ENCODE measurements at places on chromosomes 16 and 17.
A peak's percentile ranks its signal among the peaks of the same experiment; 100 is the strongest.

DNA sequence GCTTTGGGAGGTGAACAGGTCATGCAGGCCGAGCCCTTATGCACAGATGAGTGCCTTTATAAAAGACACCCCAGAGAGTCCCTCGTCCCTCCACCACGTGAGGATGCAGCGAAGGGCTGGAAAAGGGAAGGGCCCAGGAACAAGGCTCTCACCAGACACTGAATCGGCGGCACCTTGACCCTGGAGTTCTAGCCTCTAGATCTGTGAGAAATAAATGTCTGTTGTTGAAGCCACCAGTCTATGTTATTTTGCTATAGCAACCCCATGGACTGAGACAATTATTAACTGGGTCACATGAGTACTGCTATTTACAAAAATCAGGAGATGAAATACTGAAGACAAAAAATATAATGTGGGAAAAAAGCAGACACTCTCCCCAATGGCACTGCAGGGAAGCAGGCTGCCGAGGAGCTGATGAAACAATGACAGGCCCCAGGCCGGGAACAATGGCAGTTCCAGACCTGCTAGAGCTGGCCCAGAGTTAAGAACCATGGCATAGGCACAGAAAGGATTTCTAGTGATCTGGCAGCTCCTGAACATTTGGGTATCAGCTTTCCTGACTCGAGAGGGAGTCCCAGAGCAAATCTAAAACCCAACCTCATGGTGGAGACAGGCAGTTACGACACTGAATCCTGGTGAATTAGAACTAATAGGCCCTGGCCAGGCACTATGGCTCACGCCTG, 17.8 kb upstream of the GGA2 start:
- DNase-seq, result no peak

- no peak for DNase-seq
These were observed 486.0 kb downstream of the KCNJ2 start for GRCh38 chr17:70655176-70655958.

DNA sequence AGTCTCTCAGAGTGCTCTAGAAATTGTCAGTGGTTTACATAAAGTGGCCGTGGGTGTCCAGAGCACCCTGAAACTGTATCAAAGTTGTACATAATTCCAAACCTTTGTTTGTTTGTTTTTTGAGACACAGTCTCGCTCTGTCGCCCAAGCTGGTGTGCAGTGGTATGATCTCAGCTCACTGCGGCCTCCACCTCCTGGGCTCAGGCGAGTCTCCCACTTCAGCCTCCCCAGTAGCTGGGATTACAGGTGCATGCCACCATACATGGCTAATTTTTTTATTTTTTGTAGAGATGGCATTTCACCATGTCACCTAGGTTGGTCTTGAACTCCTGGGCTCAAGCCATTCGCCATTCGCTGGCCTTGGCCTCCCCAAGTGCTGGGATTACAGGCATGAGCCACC, 24.3 kb upstream of the ADGRG1 start:
- no peak for DNase-seq

GRCh38 chr17:56543280-56543679, 50.2 kb upstream of the NOG start:
- no peak for DNase-seq

DNA sequence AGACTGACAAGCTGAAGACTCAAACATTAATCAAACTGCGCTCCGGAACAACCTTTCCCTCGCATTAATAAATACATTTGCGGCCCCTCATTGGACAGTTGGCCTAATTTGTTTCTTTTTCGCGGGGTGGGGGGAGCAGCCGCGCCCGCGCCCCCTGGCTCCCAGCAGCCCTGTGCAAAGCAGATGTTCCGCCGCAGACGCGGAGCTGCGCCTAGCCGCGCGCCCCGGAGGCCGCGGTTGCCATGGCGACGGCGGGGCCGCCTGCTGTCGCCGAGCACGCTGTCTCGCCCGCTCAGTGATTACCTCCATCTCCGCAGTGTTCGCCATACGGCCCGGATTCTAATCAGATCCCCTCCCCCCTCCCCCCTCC, 25.5 kb downstream of the COPZ2 start:
- DNase-seq, result peak; percentile 28

DNA sequence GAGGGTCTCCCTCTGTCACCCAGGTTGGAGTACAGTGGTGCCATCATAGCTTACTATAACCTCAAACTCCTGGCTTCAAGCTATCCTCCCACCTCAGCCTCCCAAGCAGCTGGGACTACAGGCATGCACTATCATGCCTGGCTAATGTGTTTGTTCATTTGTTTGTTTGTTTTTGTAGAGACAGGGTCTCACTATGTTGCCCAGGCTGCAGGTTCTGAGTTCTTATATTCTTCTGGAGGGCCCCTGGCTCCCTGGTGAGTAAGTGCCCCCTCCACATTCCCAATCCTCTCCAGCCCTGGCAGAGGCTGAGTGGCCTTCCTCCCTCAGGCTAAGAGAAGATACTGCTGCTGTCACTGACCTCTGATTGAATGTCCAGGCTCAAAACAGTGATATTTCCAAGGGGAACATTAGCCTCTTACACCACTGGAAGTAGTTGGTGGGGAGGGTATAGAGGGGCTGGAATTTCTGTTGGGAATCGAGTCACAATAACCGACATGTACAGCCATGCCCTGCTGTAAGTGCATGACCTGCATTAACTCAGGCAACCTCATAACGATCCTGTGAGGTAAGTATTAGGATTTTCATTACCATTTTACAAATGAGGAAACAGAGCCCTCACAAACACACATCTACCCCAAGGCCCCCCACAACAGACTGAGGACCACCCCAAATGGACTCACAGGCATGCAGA, 2.7 kb upstream of the ETV4 start:
- no peak for DNase-seq

DNA sequence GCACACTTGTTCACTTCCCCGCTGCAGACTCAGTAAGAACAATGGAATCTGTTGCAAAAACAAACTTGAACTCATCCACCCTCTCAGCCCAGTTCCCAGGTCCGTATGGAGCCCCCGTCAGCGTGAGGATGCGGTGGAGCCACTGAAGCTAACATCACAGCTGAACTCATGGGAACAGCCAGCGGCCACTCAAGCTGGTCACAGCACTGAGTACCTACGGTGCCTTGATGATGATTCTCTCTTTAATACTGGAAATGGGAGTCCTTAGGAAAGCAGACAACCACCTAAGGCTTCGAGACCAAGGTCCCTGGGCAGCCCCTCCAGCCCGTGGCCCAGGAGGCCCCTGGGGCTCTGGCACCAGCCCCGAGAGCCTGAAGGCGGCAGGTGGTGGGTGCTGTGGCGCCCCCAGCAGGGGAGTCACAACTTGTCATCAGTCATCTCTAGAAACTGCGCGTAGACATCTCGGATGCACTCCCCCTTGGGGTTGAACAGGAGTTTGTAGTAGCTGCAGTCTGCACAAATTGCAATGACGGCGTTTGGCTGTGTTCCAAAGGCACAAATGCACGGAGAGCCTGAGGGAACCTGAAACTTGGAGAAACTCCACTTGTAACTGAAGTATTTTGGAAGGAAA, 31.0 kb upstream of the RHOT1 start:
- DNase-seq, result no peak

- DNase-seq, result no peak
These were observed 2.9 kb upstream of the MYO1C start for GRCh38 chr17:1495265-1495989.

DNA sequence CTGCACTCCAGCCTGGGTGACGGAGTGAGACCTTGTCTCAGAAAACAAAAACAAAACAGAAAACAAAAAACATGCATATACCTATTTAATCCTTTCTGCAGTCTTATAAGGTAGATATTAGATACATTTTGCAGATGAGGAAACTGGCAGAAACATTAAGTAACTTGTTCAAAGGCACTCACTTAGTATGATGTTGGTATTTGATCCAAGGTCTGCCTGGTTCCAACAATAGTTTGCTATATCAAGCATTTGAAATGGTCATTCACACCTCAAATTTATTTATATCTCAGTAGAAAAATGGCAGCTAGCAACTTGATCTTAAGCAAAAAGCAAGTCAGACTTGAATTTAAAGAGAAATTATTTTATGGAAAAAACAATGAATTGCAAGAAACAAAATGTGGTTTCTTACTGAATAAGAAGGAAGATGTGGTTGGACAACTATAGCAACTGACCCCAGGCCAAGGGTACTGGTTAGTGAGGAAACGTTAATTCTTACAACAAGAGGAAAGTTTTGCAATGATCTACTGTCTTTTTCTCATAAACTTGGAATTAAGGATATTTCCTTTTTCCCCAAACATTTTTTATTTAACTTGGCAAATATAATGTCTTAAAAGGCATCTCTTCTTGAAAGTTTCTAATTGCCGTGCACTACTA, 19.7 kb downstream of the DHRS7B start:
- no peak for DNase-seq

GRCh38 chr16:84851192-84852127, 31.7 kb downstream of the CRISPLD2 start:
- DNase-seq, result no peak

- no peak for DNase-seq
These were observed 18.5 kb upstream of the RHOT1 start for GRCh38 chr17:32123782-32124181.

GRCh38 chr17:66290101-66290722, 12.2 kb upstream of the PRKCA start:
- no peak for DNase-seq

DNA sequence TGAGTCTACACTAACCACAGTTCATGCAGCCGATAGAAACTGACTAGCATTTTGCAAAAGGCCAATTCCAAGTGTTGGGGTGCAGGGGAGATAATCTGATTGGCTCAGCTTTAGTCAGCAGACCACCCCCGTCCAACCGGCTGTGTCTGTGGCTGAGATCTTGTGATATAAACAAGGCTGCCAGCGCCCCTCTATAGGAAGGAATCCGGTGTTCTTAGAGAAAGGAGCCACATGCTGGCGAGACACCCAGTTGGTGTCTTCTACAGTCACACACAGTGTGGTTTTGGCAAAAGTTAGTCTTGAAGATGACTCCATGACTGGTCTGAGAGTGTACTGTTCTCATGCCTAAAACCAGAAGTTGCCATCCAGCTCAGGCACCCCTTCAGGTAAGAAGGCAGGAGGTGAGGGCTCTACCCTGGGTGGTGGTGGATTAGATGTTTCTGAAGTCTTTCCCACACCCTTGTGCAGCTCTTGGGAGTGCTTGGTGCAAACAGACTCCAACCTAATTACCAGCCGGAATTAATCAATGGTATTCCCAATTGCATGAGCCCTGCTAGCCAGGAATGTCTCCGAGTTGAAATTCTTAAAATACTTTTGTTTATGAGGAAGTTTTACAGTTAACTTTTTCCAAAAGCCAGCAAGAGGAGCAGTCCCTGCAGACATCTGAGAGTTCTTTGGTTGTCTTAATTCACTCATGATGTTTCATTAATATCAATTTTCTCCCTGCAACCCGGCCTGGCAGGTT, 172.3 kb upstream of the IRX6 start:
- DNase-seq, result no peak

DNA sequence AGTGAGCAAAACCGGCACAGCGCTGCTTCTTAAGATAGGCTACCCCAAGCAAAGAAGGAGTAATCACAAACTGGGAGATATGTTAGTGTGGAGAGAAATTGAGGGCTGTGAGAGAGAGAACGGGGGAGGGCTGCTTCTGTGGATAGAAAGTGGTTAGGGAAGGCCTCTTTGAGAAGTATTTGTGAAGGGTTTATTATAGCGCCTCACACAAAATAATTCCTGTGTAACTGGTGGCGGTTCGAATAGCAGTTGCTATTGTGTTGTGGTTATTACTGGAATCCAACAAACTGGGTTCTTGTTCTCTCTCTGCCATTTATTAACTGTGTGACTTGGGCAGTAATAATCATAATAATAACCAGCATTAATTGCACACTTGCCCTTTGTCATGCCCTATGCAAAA, 9.2 kb upstream of the CISD3 start:
- no peak for DNase-seq

GRCh38 chr16:2905241-2905987, 6.3 kb upstream of the FLYWCH1 start:
- peak; percentile 76 for DNase-seq

- DNase-seq, result no peak
These were observed 127.6 kb upstream of the NOG start for GRCh38 chr17:56465886-56466285.

GRCh38 chr17:79976451-79976850, 59.2 kb downstream of the TBC1D16 start:
- no peak for DNase-seq

GRCh38 chr17:74431568-74432423, at the start of gene GPRC5C:
Gene GPRC5C, plus strand, starts transcription at chr17:74432088. Its CDS starts 7,689 bp downstream, at chr17:74439777.
- DNase-seq, result peak; percentile 23

DNA sequence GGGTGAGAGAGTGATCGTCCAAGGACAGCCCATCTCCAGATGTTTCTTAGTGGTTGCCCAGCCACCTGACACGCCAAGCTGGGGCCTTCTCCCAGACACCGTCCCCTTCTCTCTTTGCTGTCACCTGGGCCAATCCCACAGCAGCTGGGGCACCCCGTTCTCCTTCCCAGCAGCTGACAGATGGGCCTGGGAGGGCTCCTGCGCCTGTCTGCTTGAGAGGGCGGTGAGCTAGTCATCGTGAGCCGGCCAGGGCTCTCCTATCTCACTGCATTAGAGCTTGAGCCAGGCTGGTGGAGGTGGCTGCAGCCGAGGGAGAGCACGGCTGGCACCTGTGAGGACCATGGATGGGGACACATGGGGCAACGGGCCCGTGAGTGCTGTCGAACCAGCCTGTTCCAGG, 41.2 kb downstream of the RAB11FIP3 start:
- DNase-seq, result no peak

GRCh38 chr17:282912-283882, 69.4 kb downstream of the RPH3AL start:
- no peak for DNase-seq

DNA sequence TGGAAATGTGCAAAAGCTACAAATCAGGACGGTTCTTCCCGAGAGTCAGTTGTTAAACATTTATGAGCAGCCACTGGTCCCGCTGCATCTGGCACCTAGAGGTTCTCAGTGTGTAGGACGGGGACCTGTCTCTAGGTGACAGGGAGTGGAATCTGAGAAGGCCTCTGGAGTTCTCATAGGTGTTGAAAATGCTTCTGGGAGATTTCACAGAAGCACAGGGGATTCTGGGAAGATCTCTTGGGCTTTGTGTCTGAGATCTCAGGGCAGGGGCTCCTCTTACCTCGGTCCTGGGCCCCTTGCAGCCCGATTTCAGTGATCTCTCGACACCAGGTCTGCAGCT, 8.9 kb downstream of the ALOX15 start:
- DNase-seq, result no peak

DNA sequence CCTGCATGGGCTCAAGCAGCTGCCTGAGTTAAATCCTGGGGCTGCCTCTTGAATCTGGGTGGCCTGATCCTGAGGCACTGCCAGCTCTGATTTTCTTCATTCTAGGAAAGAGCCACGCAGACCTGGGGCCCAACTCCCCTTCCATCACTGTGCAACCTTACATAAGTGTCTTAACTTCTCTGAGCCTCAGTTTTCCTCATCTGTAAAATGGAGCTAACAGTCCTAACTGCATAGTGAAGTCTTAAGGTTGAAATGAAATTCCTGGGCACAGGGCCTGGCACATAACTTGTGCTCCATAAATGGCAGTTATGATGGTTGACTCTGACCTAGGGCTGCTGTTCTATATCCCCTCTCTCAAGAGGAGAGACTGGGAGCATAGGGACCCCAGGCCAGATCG, 236.6 kb downstream of the GSG1L start:
- DNase-seq, result no peak
